Pulmonary artery endothelial cell (primary cell): ENCODE measurements at places on chromosomes 2 and 18. TPM values are rescaled to one million over a fixed set of nuclear protein-coding genes. Genes with fewer than 3 reads are reported as not detected.

DNA sequence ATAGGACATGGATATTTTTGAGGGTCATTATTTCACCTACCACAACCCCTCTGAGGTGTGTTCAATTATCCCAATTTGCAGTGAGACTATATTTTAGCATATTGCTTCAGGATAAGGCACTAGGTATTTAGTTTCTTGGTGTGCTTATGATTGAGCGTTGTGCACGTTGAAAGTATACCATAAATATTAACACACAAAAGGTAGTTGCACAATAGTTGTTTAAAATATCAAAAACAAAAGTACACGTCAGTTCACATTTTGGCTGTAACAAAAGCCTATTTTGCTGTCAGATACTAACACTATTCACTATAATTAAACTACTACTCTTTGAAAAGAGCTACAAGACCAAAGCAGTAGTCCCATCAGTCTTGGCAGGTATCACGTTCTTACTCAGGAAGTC is 367.5 kb downstream of the DSC3 start:
- DNase-seq, result no peak

DNA sequence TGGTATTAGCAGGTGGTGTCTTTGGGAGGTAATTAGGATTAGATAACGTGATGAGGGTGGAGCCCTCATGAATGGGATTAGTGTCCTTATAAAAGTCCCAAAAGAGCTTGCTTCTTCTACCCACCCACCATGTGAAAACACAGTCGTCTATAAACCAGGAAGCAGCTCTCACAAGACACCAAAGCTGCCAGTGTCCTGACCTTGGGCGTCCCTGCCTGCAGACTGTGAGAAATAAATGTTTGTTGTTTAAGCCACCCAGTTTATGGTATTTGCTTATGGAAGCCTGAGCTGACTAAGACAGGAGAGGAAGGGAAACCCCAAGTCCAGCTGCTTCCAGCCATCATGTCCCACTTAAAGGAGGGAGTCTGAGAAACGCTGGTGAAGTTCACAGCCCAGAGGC is 13.6 kb downstream of the ADI1 start:
- DNase-seq, result no peak

- no peak for DNase-seq
These were observed 333.1 kb upstream of the CHAC2 start for GRCh38 chr2:53434466-53434865.

GRCh38 chr2:217049422-217049821 is 189.6 kb upstream of the TNP1 start:
- DNase-seq, result no peak

- no peak for DNase-seq
These were observed 59.7 kb downstream of the CYP1B1 start for GRCh38 chr2:38016219-38016618.

- no peak for DNase-seq
These were observed 39.9 kb downstream of the NGEF start for GRCh38 chr2:232973011-232973735.

Gene FHOD3
- total RNA-seq, result 0.07 TPM in 2 replicates

- DNase-seq, result peak; percentile 90
These were observed 14.0 kb downstream of the TMEM127 start for GRCh38 chr2:96251721-96252292.

Gene ACTR1B
- 65.5 and 67.7 TPM in 2 replicates for total RNA-seq

- peak; percentile 8 for DNase-seq
These were observed 297.6 kb downstream of the CDCA7 start for GRCh38 chr2:173652311-173652710.

DNA sequence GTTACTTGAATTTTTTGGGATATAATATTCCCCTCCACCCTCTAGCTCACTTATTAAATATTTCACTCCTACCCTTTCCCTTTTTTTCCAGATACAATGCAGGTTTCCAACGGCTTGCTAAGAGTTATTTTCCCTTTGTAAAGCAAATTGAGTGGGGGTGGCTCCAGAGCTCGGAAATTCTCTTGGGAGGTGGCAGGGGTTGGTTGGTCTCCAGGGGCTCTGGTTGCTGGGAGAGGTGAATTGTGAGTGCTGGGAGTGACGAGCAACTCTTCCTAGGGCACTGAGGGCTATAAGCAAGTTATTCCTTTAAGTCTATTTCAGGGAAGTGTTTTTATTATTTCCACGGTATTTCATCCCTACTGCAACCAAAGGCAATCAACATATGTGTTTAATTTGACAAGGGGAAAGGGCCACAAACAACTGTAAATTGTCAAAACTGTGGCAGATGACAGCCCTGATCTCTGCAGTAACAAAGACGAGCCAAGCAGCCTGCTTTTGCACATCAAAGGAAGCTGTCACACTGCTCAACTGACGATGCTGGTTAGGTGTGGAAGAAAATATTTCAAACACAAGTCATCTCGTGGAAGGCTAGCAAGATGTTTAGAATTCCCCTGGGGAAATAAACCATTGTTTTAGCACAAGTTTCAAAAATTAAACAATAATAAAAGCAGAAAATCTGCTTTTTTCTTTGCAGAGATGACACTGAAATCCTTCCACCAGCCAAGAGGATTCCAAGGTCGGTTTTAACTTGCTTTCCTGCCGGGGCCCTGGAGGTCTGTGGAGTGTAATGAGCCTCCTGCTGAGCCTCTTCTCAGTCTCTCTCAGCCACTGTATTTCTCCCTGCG is 34.8 kb upstream of the ASXL2 start:
- no peak for DNase-seq

Gene PPP3R1
- total RNA-seq, result 24.7 and 25.3 TPM in 2 replicates

- no peak for DNase-seq
These were observed 9.5 kb downstream of the PNO1 start for GRCh38 chr2:68167186-68167585.

Gene CD8A
- total RNA-seq, result not detected in 2 replicates

DNA sequence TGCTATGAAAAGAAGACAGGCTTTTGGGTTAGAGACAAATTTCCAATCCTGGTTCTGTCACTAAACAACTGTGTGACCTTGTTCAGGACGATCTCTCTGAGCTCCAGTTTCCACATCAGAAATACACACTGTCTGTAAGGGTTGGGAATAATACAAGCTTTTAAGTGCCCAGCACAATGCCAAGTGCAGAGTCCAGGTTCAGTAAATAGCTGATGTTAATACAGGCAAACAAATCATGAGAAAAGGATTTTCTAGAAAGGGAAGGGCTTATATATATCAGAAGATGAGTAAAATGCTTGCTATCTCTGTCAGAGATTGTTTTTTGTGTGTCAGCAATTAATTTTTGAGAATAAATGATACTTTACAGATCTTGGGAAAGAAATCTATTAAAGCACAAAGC is 388.3 kb downstream of the NBAS start:
- DNase-seq, result no peak

Gene KLHL29
- 4.2 and 5.6 TPM in 2 replicates for total RNA-seq

DNA sequence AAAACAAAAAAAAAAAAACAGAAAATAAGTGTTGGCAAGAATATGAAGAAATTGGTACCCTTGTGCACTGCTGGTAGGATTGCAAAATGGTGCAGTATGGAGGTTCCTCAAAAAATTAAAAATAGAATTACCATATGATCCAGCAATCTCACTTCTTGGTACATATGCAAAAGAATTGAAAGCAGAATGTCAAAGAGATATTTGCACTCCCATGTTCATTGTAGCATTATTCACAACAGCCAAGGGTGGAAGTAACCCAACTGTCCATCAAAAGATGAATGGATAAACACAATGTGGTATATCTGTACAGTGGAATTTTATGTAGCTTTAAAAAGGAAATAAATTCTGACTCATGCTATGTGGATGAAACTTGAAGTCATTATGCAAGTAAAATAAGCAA is 72.8 kb upstream of the POU3F3 start:
- DNase-seq, result no peak

DNA sequence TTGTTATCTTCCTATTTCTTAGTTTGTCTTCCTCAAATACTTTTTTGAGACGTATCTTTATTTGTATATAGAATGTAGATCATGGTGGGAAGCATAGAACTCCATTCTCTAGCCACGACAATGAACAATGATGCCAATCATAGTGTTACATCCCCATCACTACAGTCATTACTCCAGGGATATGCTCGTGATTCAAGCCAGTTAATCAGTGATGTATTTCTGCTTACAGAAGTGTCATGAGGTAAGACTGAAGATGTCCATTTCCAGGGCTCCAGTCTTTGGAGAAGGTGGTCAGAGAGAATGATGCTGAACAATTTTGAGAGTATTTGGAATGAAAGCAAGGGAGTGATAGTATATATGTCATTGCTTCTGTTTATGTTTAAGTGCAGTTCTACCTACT is 777.2 kb upstream of the TMEFF2 start:
- DNase-seq, result no peak

Gene CNGA3
- not detected in 2 replicates for total RNA-seq

DNA sequence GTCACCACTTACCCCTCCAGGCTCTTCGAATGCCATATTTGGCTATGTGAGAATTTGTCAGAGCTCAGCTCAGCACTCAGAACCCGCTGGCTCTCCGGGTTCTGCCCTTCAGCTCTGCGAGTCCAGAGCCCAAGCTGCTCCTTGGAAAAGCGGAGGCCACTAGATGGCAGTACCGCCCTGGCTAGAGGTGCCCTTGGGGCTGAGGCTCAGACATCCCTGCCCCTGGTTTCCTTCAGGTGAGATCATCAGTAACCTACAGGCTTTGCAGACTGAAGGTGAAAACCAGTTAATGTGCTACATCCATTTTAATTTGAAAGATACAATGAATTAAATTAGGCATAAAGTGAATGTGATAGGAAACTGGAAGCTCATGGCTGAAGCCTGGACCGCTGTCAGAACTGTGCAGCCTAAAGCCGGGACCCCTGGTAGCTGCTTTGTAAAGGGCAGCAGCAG is 285.6 kb downstream of the AGAP1 start:
- peak; percentile 30 for DNase-seq

DNA sequence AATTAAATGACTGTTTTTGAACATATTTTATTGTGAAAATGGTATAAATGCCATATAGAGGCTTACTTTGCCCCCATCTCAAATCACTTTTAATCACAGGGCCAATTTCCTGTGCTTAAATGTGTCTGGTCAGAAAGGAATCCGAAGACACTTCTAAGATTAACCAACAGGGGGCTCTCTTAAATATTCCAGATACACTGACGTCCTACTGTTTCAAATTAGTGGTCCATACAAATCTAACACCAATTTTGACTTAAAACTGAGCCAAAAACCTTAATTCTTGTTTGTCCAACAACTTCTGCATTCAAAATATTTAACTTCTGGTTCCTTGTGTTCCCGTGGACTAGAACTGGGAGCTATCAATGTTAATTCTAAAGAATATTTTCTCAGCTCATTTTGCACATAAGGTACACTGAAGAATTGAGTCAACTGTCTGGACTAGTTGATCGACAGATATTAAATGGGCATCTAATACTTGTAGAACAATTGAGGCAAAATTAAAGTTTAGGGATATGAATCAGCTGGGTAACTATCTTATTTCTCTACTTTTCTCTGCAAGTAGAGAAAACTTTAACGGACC is 557.5 kb downstream of the ARHGAP15 start:
- DNase-seq, result peak; percentile 1

DNA sequence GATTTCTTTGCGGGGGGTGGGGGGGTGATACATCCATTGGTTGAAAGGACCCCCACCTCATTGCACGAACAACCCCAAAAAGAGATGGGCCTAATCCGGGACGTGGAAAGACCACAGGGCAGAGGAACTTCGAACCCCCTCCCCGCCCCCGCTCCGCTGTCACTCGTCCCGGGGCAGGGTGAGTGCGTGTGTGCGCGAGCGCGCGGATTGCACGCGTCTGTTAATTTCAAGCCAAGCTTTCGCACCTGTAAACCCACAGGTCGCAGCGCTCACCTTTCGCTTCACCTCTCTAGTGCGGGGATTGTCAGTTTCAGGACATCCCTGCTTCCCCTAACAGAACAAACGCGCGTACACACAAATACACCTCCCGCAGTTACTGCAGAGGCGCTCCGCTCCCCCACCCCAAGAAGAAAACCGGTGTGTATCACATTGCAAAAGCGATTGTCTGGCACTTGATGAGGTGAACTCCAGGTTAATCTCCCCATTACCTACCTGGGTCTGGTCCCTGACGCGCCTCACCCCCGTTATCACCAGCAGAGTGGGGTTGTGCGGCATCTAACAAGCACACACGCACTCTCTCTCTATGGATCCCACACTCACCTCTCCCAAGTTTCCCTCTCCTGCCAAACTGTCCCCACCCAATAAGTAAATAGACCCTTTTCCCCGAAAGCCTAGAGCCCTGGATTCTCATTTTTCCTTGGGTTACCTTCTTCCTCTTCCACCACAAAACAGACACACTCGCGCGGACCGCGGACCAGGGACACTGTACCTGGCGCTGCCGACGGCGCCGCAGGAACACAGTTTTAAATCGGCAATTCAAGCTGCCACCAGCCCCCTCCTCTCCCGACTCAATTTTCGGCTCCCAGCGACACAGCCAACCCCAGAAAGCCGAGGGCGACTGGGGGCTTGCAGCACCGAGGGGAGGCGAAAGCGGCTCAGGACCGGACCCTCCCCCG is 1.0 kb downstream of the CYP26B1 start:
- no peak for DNase-seq

Gene ASIC4
- total RNA-seq, result not detected in 2 replicates

- DNase-seq, result no peak
These were observed 8.7 kb upstream of the ALS2 start for GRCh38 chr2:201789395-201789794.

- DNase-seq, result no peak
These were observed 287.5 kb downstream of the OSR1 start for GRCh38 chr2:19070886-19071285.

- no peak for DNase-seq
These were observed 950.3 kb downstream of the SOCS6 start for GRCh38 chr18:71238974-71239624.

DNA sequence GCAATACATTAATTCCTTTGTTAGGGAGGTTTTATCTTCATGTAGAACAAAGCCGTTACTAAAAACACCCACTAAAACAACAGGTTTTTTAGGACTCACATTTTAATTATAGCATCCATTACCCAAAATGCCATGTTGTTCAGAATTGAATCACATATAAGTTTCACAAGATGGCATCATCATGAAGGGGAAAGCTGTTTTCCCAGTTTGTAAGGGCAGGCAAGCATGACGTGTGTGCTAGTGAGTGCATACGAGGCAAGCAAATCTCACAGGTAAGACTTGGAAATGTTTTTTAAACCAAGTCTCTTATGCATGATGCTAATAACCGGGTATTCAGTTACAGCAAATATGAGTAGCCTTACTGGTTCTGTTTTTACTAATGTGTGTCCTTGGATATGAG is 111.8 kb upstream of the NFATC1 start:
- no peak for DNase-seq

GRCh38 chr2:240203031-240203787 is 62.8 kb upstream of the OTOS start:
- DNase-seq, result no peak

Gene KLHL30
- not detected in 2 replicates for total RNA-seq

DNA sequence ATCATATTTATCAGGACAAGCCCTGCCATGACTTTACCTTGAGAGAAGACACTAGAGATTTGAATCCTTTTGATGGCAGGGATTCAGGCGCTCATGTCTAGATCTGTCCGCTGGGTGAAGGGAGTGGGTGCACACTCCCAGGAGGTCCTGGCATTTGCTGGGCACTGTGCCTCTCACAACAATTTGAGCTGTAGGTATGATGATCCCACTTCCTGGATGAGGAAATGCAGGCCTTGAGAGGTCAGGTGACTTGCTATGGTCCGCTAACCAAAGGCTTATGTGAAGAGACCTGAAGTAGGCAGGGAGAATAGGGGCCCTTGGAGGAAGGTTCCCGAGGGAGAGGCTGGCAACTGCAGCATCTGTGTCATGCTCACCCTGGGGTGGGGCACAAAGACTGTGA is 206.1 kb downstream of the HAUS1 start:
- DNase-seq, result no peak
